Activated effector memory CD4-positive, alpha-beta T cell treated with Interleukin-2 at 50 U/mL for 16 hours (primary cell): ENCODE measurements at places on chromosomes 2 and 18.

DNA sequence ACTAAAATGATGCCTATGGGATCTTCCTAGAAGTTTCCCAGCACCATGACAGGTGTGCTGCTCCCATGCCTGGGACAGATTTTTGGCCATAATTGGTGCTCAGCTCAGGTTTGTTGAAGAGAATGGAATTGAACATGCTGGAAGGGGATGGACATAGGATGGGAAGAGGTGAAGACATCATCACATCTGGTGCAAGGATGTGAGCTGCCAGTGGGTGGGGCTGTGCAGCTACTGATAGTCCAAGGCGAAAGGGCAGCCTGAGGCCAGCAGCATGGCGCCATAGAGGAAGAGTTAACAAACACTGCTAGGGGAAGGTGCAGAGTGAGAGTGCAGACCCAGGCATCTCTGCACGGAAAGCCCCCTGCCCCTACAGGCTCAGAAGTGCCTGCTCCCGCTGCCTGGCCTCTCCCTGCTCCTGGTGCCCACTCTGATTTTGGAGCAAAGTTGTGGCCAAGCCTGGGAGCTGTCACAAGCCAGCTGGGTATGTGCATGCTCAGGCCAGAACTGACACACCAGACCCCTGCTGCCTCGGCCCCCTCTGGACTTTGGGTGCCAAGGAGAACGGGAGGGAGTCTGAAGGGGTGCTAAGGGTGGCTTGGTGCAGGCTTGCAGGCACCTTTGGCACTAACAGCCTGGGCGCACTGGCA lies 178.6 kb downstream of the ZBTB7C start:
- no peak for DNase-seq

GRCh38 chr2:12155303-12156051 lies 409.0 kb downstream of the LPIN1 start:
- DNase-seq: no peak

GRCh38 chr2:241736111-241736510 lies 1.7 kb downstream of the D2HGDH start:
- no peak for DNase-seq

GRCh38 chr2:25787020-25787419 lies 91.3 kb downstream of the ASXL2 start:
- DNase-seq: no peak

DNA sequence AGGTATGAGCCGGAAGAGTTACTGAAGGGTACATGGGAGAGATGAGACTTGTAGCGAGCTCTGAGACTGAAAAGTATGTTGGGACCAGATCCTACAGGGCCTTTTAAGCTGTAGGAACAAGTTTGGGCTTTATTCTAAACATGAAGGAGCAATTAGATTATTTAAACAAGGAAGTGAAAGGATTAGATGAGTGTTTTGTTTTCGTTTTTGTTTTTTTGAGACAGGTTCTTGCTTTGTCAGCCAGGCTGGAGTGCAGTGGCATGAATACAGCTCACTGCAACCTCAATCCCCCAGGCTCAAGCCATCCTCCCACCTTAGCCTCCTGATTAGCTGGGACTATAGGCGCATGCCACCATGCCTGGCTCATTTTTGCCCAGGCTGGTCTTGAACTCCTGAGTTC lies 110.7 kb downstream of the C1D start:
- no peak for DNase-seq

DNA sequence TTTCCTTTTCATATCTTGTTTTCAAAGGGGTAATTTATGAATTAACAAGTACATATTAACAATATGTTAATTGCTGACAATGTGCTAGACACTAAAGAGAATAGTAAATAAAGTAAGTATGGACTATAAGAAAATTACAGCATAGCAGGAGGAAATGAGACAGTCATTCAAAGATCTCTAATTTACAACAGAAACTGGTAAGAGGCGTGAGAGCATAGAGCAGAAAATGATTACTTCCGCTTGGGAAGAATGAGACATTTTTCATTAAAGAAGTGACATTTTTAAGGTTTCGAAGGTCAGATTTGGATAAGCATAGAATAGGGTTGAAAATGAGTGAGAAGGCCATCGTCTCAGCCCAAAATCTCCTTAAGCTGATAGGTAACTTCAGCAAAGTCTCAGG lies 184.4 kb upstream of the SESTD1 start:
- no peak for DNase-seq

DNA sequence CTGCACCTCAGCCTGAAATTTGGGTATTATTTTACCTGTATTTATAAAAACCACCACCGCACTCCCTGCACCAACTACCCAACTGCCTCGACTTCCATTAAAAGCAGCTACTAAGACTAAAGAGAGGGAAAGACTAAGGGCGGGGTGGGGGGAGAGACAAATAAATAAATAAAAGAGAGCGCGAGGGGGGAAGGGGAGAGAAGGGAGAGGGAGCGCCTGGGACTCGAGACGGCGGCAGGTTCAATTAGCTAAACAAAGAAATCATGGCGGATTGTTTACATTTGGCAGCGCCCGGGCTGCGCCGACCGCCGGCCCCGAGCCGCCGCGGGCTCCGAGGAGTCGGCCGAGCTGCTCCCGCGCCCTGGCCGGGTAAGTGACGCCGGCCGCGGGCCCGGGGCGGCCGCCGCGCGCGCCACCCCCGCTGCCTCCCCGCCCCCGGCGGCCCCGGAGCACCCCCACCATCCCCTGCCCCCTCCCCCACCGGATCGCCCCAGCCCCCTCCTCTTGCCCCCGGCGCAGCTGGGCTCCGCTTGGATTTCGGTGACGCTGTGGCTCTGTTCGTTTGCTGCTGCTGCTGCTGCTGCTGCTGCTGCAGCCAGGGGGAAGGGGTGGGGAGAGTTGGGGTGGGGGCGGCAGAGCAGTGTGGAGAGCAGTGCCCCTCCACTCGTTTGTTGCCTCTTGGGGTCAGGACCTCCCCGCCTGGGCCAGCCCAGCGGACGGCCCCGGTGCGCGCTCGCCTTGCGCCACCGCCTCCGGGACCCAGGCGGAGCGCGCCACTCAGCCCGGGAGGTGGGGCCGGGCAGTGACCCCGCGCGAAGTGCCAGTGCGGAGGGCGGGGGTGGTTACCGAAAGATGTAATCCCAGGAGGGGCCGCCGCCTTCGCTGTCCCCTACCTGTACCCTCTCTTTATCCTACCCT lies 187.2 kb upstream of the FANCL start:
- DNase-seq: no peak

DNA sequence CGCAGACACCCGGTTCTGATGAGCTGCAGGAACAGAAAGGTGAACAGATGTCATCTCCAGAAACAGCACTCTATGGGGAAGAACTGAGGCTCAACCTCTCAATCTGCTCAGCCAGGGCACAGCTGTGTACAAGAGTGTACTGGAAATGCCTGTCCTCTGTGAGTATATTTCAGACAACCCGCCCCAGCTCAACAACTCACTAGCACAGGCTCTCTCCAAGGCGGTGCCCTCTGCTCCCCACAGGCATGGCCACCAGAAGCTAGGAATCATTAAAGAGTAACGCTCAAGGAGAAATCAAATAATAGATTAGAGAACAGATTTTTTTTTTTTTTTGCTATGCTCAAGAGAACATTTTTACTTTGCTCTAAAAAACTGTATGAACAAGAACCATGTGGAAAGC lies 43.8 kb downstream of the WDFY1 start:
- DNase-seq: no peak

GRCh38 chr2:160245614-160246155 lies 45.6 kb upstream of the ITGB6 start:
- DNase-seq: no peak

- DNase-seq: no peak
These were observed 27.5 kb downstream of the TGFA start for GRCh38 chr2:70526126-70526525.

GRCh38 chr2:75894170-75894569 lies 183.5 kb upstream of the GCFC2 start:
- no peak for DNase-seq

DNA sequence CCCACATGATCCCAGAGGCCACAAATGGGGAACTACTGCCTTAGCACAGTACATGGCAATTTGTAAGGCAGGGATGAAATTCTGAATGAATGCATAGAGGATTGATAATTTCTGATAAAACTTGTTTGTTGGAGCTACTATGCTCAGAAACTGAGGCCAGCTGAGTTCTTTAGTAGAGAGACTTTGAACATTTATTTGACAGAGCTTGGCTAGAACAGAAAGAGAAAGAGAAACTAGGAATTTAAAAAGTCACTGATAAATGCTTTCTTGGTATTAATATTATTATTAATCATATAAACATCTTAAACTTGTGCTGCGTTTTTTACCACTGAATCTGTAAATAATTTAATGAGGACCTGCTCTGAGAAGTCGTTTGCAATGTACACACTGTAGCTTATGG lies 923.7 kb upstream of the CNTNAP5 start:
- no peak for DNase-seq

DNA sequence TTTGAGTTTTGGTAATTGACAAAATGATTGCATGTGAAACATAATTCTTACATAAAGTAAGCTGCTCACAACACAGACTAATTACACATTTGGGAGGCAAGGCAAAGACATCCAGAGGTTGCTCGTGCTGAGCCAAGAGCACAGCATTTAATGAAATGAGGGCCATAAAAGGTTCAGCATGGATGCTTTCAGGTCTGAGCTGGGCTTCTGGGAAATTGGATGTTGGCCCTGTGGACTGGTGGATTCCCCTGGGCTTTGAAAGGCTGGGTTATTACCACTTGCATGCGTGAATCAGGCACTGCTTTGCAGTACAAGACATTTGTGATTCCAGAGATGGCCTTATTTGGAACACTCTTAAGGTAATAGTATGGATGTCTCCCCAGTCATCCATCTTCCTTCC lies 533.5 kb upstream of the NRP2 start:
- DNase-seq: no peak

- peak; percentile 12 for DNase-seq
These were observed 64.7 kb downstream of the FBXO15 start for GRCh38 chr18:74082742-74083556.

- no peak for DNase-seq
These were observed 33.9 kb downstream of the FN1 start for GRCh38 chr2:215401896-215402379.

DNA sequence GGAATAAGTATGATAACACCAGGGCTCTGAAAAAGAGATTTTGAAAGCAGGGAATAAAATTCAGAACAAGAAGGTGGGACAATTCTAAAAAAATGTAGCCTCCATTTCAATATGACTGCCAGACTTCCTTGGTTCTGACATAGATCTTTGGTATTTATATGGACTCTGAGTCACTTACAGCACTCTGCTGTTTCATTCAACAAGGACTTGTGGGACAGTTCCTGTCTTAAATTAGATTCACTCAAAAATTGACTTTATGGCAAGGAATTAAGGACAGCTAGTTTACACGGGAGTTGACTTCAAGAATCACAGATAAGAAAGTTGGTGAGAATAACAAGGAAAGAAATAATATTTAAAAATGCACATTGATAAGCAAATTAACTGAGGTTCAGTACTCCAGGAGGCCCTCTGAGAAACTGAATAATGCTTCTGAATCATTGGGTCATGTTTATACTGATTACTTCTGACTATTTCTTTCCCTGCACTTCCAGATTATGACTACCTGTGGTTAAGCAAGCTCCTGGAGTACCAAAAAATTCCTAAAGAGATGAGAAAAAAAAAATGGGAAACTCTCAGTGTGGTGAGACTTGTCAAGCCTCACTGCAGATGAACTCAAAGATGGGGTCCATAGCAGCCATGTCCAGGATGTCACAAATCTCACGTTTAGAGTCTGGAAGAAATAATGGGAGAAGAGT lies 828.3 kb upstream of the PIK3C3 start:
- DNase-seq: no peak

DNA sequence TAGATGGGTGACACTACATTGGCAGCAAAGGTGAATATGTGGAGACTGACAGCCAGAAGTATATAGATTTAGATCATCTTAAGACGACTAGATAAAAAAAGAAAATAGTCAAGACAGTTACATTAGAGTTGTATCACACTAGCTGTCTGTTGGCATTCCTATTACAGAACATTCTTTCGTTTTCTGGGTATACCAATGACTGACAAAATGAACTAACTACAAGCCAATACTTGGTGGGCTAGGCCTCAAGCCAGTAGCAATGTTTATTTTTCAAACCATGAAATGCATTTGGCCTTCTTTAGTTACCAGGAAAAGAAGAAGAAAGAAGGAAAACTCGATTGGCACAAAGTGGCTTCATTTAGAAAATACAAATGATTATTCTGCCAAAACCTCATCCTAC lies 944.9 kb upstream of the ZEB2 start:
- DNase-seq: no peak

DNA sequence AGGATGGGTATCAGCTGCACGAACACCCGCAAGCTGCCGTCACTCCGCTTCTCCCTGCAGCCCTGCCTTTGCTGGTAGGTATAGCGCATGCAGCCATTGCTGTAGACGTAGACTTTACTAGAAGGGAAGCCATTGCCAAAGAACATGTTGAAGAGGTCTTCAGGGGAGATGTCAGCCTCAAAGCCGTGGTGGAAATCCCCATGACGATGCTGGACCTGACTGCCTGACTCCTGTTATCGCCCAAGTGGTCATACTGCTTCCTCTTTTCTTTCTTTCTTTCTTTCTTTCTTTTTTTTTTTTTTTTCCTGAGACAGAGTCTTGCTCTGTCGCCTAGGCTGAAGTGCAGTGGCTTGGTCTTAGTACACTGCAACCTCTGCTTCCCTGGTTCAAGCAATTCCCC lies 68.7 kb upstream of the SPRED2 start:
- DNase-seq: no peak

GRCh38 chr2:5410991-5411700 lies 281.0 kb upstream of the SOX11 start:
- no peak for DNase-seq
